ENCODE measurements at places on chromosomes 4 and X. TPM values are rescaled to one million over a fixed set of nuclear protein-coding genes. Genes with fewer than 3 reads are reported as not detected.

GATA1 gene
- total RNA-seq = not detected

DNA sequence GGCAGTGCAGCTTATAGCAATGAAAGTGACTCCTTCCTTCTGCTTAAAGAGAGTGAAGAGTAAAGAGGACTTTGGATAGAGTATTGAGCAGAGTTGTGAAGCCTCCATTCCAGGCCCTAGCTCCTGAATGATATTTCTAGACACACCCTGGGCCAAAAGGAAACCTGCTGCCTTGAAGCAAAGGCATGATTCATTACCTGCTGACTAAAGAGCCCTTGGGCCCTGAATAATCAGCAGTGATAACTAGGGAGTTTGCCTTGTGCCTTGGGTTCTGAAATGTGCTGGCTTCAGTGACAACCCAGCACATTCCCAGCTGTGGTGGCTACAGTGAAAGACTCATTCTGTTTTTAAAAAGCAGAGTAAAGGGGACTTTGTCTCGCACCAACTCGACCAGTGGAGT is 49.2 kb downstream of the STPG2 start:
- no peak for DNase-seq

- peak; percentile 44 for DNase-seq
Observed at GRCh38 chr4:81152839-81153713, 61.9 kb downstream of the PRKG2 start.

- DNase-seq = no peak
Observed at GRCh38 chrX:84336646-84337045, 148.6 kb upstream of the RPS6KA6 start.

DNA sequence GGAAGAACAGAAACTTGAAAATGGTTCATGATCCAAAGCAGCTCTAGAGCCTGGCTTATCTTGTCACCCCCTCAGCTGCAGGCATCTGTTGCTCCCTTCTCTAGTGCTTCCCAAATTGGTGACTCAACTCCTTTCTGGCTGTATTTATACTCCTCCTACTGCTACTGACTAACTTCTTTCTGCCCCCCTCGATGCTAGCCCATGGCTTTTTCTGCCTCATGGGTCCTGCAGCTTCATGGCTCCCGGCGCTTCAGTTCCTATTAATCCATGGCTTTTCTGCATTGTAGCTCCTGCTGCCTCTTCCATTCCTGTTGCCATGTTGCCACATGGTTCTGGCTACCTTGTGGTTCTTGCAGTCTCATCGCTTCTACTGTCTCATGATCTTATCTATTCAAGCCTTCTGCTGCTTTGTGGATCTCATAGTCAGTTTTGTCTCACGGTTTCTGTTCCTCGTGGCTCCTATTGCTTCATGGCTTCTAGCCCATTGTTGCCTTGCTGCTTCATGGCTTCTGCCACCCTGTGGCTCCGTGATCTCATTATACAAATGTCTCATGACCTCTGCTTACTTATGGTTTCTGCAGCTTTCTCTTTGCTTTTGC is 48.1 kb downstream of the SMC1A start:
- peak; percentile 82 for DNase-seq

- no peak for DNase-seq
Observed at GRCh38 chr4:80462621-80463091, 127.1 kb downstream of the CFAP299 start.

STPG2 gene
- 0.29 TPM for total RNA-seq

CTAG1B gene
- not detected for total RNA-seq

SOWAHB gene
- total RNA-seq = under 0.01 TPM

GRCh38 chrX:24378706-24379105 is 18.3 kb downstream of the SUPT20HL1 start:
- DNase-seq = no peak

GRCh38 chrX:130295519-130296296 is 27.0 kb upstream of the ZNF280C start:
- no peak for DNase-seq

DNA sequence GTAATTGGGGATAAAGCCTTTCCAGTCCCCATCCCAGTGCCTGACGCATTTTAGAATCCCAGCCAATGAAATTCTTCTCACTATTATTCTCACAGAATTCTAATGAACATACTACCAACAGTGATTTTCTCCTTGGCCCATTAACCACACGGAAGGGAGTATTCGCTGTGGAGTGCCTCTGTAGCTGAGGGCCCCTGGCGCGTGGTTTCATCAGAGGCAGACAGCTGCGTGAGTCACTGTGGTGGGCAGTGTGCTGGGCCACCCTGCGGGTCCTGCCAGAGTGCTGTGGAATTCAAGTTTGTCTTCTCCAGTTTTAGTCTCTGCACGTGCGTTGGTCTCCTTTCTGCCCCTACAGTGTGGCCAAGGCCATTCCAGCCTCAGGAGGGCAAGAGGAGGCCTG is 335.4 kb upstream of the FAT1 start:
- DNase-seq = no peak

MAGEB1 gene
- not detected for total RNA-seq

DNA sequence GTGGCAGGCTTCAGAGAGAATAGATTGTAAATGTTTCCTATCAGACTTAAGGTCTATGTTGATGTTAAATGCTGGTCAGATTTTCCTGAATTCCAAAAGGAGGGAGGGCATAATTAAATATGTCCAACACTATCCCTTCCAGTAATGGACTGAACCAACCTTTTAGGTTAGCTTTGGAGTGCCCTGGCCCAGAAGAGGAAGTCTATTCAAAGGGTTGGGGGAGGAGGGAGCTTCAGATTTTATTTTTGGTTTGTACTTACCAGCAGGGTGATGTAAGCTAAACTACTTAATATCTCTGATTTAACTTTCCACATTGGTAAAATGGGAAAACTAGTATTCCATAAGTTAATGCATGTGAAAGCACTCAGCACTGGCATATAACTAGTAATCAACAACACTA is 91.1 kb downstream of the RBM46 start:
- peak; percentile 10 for DNase-seq

DNA sequence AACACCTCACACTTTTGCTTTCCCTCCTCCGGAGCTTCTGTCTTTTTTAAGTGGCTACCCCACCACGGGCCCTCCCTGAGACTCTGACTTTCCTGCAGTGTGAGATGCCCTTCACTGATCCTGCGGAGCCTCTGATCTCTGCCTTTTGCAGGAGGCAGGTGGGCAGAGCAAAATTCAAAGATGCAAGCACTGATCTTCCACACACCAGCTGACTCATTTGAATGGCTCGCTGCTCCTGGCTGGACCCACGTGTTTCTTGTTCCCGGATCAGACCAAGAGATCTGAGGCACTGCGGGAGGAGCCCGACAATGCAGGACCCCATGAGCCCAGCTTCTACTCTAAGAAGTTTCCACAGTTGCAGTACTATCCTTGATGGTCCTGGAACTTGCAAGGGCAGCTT is 1607.9 kb upstream of the TENM3 start:
- DNase-seq = no peak

DNA sequence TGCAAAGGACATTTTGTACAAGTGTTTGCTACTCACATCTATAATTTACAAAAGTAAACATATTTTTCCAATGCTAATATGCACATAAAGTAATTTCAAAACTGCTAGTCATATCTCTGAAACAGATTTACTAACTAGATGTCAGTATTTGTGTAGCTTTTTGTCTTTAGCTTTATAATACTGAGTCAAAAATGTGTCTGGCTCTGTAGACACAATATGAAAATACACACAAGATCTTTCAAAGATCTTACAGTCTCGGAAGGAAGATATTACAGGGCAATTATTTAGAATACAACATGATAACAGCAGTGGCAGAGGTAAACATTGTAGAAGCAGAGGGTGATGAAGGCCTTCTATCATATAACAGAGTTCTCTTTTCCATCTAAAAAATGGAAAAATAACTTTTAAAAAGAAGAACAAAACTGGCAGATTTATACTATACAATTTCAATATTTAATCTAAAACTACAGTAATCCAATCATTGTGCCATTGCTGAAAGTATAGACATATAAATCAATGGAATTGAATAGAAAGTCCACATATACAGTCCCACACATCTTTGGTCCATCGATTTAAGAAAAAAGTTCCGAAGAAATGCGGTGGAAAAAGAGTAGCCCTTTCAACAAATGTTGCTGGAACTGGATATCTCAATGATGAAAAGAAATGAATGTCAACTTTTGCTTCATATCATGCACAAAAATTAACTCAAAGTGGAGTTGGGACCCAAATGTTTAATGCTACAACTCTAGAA is 29.4 kb downstream of the ARAP2 start:
- DNase-seq = no peak

DNA sequence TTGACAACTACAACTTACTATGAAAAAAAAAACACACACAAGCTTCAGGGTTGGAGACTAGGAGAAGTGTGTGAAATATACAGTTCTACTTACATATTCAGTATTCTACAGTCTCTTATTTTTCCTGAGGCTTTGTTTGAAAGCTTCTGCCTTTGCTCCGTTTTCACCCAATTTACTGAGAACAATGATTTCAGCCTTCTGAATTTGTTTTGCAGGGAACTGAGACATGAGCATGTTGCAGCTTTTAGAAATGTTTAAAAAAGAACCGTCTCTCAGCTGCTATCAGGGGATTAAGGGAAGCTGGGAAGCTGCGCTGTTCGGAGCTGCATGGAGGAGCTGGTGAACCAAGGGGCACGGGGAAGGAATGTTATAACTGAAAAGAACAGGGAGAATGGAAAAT is 85.7 kb downstream of the QDPR start:
- no peak for DNase-seq

GRCh38 chr4:109588176-109588575 is 28.1 kb downstream of the MCUB start:
- DNase-seq = peak; percentile 69

GRCh38 chr4:140579278-140579677 is 10.5 kb upstream of the UCP1 start:
- DNase-seq = no peak
